ENCODE measurements at places on chromosomes 6 and 20.

GRCh38 chr6:2850538-2851113, 9.0 kb upstream of the SERPINB1 start:
- no peak for DNase-seq

- no peak for DNase-seq
Measured at GRCh38 chr6:148146717-148147462, 195.7 kb upstream of the SASH1 start.

GRCh38 chr6:17352302-17352701, 41.1 kb upstream of the CAP2 start:
- DNase-seq, result no peak

DNA sequence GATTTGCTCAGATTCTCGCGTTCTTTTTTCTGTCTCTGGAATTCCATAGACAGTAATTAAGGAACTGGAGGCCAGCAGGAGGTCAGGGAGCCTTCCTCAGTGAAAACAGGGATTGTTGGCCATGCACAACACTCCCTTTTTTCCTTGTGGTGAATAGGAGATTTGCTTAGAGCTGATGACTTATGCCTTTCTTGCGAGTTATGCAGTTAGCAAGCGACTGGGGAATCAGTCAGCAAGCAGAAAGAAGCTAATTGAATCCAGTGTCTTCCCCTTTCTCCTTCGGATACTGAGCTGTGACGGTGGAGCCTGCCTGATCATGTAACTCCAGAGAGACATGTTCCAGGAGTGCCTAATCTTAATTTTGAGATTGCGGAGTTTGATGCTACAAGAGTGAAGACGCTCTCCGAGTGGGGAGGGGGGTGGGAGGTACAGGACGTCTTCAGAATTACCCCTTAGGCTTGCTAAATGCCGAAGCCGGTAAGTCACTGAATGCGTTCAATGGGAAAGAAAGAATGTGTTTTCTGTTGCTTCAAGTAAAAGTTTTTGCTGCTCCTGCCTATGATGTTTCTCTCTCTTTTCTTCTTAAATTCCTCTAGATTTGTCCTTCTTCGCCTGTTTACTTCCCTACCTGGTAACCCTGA, 165.9 kb downstream of the SASH1 start:
- DNase-seq, result no peak

- no peak for DNase-seq
Measured at GRCh38 chr6:133973109-133973971, 20.3 kb downstream of the TBPL1 start.

DNA sequence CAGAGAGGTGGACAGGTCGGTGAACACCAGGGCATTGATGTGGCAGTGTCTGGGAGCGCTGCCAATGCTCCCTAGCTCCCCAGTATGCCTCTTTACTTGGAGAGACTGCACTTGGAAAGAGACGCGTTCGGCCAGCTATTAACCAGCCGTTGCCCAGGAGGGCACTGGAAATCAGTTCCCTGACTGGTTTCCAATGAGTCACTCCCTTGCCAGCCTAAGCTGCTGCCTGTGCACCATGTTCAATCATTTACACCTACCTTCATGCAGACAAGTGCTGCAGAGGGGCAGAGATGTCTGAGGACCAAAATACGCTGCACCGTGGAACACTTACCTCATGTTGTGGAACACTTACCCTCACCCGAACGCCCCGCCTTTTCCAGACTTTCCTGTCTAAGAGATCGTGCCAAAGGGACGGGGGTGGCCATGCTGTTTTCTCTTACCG, 151.6 kb downstream of the SOBP start:
- peak; percentile 30 for DNase-seq

- DNase-seq, result no peak
Measured at GRCh38 chr20:52905241-52905994, 66.7 kb upstream of the TSHZ2 start.
